Activated naive CD4-positive, alpha-beta T cell (primary cell): ENCODE measurements at places on chromosomes 1 and 21.

DNA sequence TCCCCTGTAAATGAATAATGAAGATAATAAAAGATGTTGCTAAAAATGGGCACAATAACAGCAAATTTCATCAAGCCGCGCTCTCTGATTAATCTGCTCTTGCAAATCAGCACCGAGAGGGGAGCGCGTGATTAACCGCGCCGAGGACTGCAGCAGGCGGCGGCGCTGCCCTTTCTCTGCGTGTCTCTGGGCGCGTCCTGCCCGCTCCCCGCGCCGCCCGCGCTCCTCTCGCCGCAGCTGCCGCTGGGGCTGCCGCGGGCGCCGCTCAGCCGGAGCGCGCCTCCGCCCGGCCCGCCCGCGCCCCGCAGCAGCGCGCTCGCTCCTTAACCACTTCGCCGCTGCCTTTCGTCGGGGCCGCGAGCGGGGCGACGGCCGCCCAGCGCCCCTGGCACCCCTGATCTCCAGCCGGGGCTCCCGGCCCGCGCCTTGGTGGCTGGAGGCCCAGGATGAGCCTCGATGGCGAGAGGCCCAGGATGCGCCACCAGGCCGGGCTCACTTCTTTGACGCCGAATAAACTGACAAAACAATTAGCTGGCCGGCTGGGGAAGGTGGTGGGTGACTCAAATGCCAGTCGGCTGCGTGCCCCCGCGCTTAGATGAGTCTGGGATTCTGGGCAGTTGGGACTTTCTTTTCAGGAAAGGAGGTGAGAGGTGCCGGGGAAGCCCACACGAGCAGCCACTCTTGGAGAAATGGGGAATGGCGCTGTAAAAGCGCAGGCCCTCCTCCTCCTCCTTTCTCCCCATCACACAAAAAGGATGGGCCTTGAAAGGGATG is 221.4 kb upstream of the PKN2 start:
- no peak for DNase-seq

DNA sequence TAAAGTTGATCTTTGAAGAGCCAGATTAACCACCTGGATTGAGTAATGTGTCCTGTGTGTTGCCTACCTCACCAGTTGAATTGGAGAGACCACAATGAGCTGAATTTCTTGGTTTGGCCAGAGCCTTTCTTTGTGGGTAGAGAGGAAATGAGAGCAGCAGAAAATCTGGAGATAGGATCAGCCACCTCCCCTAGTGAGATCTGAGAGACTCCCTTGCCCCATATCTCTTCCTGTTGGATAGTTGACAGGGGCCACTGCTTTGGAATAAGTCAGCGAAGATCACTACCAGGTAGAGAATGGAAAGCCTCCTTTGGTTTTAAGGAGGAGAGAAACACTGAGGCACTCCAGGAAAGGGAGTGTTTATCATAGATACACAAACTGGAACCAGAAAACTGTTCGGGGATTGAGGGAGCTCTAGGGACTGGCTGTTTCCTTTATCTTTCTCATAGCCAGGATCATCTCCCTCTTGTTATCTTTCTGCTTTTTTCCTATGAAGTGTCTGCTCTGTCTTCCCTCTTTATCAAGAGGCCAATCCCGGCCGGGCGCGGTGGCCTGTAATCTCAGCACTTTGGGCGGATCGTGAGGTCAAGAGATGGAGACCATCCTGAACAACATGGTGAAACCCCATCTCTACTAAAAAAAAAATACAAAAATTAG is 21.3 kb upstream of the ZNF326 start:
- DNase-seq: no peak

DNA sequence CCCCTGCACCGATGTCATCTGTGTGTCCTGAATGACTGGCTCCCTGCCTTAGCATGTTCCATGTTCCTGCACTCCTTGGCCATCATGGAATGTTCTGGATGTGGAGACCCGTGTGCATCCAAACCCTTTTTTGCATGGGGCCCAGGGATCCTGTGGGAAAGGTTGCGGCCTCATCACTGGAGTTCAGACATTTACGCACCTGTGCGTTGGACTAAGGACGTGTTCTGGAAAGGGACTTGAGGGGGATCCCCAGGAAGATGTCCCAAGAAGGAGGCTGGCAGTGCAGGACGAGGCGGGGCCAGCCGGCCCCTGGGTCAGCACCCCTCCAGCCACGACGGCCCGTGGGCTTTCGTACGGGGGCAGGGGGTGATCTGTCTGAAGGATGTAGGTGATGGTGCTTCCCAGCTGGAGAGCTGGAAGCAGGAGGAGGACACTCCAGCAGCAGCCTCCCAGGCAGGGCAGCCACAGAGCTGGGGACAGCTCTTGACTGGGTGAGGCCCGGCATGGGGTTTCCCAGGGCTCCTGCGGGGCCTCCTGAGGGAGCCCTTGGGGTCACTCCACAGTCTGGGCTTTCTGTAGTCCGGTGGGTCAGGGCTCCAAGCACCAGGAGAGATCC is 67.2 kb downstream of the SCCPDH start:
- DNase-seq: no peak

GRCh38 chr1:14726606-14727005 is 128.1 kb downstream of the KAZN start:
- no peak for DNase-seq

GRCh38 chr1:204084247-204084772 is 11.4 kb downstream of the SOX13 start:
- no peak for DNase-seq

- no peak for DNase-seq
Observed at GRCh38 chr1:157803851-157804250, 16.1 kb downstream of the FCRL1 start.

- no peak for DNase-seq
Observed at GRCh38 chr1:167171286-167171929, 49.3 kb upstream of the POU2F1 start.

DNA sequence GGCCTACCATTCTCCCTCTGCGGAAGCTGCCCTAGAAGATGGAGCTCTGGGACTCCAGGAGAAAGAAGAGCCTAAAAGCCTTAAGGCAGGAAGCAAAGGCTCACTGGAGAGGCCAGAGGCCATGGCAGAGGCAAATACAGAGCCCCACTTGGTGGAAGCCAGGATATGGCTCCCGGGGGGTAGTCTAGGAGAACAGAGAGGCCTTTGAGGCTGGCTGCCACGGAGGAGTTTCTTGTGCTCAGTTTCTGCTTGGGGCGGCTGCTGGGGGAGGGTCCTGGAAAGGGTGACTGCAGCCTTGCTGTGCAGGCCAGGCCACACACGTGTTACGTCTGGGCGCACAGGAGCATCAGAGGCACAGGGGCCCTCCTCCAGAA is 5.4 kb downstream of the CC2D1B start:
- DNase-seq: no peak

DNA sequence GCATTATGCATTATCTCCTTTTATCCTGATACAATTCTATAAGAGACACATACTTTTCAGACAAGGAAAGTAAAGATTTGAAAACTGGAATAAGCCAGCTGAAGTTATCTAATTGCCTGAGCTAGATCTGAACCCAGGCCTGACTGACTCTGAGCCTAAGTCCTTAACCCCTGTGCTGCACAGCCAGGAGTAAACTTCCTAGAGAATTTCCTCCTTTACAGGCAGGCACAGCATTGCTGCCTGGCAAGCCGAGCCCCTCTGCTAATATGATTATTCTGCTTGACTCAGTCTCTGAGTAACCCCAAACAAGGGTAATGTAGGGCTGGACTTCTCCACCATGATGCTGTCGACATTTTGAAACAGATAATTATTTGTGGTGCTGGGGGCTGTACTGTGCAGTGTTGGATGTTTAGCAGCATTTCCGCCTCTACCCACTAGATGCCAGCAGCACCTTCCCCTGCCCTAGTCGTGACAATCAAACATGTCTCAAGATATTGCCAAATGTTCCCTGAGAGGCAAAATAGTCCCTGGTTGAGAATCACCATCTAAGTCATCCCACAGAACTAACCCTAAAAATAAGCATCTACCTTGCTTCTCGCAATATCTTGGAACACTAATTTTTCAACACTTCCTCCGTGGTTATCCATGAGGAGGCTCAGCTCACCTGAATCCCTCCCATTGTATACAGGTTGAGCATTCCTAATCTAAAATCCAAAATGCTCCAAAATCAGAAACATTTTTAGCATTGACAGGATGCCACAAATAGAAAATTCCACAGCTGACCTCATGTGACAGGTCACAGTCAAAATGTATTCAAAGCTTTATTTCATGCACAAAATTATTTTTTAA is 18.5 kb downstream of the CAMK1G start:
- DNase-seq: no peak

- no peak for DNase-seq
Observed at GRCh38 chr21:41366522-41367151, 4.8 kb downstream of the MX2 start.

GRCh38 chr1:54126271-54126815 is 26.5 kb downstream of the CDCP2 start:
- DNase-seq: no peak
